CD4-positive, alpha-beta memory T cell (primary cell): ENCODE measurements at places on chromosomes 5 and 9.

- DNase-seq, result no peak
These were observed 488.4 kb upstream of the DMAC1 start for GRCh38 chr9:8287970-8288369.

GRCh38 chr9:112278152-112278551 is 55.3 kb downstream of the PTBP3 start:
- DNase-seq, result no peak

GRCh38 chr5:149681252-149681651 is 48.9 kb upstream of the PPARGC1B start:
- DNase-seq, result no peak

DNA sequence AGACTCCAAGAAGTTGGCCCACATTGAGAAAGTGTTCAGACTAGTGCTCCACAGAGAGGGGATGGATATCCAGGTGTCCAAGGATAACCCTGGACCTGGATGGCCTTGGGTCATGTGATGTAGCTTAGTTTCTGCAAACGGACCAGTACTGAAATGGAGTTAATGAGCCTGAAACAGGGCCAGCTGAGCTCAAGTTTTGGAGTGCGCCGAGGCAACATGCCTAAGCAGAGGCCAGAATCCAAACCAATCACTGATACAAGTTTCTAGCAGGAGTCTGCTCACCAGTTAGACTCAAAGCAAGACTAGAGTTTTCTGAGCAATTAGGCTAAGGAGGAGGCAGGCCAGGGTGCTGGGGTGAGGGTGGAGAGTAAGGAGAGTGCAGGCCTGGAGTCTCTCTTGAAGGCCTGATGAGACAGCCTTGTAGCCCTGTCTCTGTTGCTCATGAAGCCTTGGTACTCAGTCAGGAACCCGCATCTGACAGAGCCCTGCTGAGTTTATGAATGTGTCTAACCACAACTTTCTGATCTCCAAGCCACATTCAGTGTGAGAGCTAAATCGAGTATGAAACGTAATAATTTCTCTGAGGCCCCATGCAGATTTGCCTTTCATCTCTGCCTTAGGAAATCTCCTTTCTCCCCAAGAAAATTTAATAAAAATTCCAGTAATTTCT is 68.9 kb upstream of the EQTN start:
- no peak for DNase-seq

DNA sequence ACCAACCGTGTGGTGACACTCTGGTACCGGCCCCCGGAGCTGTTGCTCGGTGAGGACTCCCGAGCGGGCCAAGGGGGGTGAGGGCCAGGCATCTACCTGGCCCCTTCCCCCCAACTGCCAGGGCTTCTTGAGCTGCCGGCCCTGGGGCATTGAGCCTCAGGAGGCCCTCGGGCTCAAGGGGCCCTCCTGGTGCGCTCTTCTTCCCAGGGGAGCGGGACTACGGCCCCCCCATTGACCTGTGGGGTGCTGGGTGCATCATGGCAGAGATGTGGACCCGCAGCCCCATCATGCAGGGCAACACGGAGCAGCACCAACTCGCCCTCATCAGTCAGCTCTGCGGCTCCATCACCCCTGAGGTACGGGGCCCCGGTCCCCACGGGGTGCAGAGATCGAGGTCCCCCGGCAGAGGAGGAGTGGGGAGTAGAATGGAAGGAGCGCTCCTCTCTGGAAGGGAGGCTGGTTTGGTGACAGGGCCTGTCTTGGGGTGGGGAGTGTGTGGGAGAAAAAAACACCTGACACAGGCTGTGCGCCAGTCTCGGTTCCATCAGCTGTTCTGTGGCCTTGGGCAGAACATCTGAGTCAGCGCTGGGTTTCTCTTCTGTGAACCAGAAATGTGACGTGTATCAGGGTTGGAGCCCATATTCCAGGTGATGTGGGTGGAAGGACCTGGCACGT is 2.6 kb downstream of the CDK9 start:
- no peak for DNase-seq

GRCh38 chr5:172437445-172438318 is 16.6 kb downstream of the SH3PXD2B start:
- no peak for DNase-seq

DNA sequence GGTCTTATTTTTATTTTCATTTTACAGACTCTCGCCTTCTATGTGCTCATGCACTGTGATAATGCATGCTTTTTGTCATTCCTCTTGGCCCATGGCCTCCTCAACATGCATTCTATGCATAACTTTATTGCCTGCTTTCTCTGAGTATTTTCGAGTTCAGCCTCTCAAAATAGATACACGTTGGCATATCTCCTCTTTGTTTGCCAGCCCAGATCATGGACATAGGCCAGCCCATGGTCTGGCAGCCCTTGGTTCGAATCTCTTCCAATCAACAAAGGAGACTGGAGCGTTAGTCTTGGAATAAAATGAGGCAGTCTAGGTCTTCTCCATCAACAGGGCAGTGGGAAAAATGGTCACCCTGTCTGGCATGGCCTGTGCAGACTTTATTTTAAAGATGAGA is 279.5 kb upstream of the ADAMTS16 start:
- no peak for DNase-seq

- DNase-seq, result no peak
These were observed 233.6 kb upstream of the SLC24A2 start for GRCh38 chr9:20022410-20022809.

GRCh38 chr5:13660072-13660471 is 284.4 kb downstream of the DNAH5 start:
- no peak for DNase-seq

DNA sequence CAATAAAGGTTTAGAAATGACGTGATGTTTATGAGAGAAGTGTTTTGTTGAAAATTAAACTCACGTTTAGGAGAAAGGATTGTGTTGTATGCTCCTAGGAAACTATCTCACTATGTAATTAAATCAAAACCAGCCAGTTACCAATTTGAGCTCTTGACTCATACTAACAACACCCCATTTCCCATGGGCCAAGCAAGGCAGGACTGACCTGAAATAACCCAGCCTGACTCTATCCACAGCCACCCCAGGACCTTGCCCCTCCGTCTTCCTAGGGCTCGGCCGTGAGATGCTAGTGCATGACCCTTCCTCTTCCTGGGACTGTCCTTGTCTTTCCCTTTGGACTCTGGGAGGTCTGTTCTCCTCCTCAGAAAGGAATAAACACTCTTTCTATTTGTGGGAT is 16.4 kb downstream of the TLR4 start:
- no peak for DNase-seq

DNA sequence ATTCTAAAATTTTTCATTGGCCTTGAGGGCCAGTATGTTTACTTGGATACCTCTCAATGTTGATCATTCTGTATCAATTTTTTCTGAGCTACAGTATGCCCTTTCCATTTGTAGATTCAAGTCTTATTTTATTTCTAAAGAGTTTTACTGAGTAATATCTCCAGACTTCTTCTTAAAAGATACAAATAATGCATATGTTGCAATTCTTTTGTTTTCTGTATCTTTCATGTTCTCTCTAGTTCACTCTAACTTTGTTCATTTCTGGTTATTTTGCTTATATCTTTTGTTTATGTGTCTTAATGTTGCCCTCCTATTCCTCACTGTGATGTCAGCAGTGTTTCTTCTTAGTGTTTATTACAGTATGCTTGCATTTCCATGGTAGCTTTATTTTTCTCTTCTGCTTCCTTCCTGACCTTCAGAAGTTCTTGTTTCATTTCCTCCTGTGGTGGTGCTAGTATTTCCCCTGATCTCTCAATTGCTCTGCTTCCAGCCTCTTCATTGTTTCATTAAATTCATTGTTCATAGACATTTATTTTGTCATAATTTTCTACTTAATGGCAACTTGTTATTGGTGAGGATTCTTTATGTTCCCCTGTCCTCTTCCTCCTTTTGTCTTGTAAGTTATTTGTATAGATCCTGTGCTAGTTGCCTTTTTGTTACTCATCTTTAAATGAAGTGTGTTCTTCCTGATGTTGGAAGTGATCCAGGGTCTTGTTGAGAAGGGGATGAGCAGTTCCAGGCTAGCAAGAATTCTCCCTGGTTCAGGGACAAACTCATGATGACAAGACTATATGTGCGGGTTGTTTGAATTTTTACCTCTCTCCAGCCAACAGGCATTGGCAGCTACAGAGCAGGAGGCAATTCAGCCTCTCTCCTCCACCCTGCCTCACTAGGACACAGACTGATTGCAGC is 160.8 kb downstream of the DEPDC1B start:
- DNase-seq, result no peak

DNA sequence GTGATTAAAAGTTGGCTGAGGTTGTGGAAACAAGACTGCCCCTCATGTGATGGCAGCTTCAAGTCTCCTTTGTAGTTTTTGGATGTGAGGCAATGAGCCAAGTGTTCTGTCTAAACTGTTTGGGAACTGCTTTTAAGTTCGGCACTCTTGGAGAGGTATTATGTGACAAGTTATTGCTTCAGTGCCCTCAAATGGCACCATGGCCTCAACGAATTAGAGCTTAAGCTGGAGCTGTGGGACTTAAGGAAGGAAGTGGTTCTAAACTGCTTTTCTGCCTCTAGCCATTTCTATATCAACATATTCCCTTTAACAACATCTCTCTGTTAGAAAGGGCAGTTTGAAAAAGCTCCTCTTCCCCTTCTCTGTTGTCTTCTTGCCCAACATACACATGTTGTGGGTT is 227.7 kb downstream of the RFK start:
- no peak for DNase-seq
